Stimulated activated CD4-positive, alpha-beta T cell treated with anti-CD3 and anti-CD28 coated beads, Interleukin-1b, Interleukin-23, amount 100 ng/mL, for 4 hours (primary cell): ENCODE measurements at places on chromosomes 2 and 18.

- no peak for DNase-seq
These were observed 54.3 kb upstream of the SLC66A3 start for GRCh38 chr2:11100976-11101375.

GRCh38 chr2:204389120-204389519 lies 156.2 kb upstream of the PARD3B start:
- no peak for DNase-seq

DNA sequence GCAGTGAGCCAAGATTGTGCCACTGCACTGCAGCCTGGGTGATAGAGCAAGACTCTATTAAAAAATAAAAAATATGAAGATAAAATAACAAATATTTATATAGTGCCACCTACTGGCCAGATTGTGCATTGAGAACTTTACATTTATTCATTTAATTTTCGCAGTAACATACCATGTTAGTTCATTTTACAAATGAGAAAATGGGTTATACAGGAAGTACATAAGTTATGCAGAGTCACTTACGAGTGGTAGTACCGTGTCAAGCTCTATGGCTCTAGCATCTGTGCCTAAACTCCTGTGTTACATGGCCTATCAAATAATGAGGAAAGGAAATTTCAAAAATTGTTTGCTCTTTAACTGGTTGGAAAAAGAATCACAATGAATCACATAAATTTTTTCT lies 27.9 kb downstream of the RIF1 start:
- DNase-seq: no peak

GRCh38 chr2:225597911-225598310 lies 198.4 kb downstream of the NYAP2 start:
- DNase-seq: no peak

DNA sequence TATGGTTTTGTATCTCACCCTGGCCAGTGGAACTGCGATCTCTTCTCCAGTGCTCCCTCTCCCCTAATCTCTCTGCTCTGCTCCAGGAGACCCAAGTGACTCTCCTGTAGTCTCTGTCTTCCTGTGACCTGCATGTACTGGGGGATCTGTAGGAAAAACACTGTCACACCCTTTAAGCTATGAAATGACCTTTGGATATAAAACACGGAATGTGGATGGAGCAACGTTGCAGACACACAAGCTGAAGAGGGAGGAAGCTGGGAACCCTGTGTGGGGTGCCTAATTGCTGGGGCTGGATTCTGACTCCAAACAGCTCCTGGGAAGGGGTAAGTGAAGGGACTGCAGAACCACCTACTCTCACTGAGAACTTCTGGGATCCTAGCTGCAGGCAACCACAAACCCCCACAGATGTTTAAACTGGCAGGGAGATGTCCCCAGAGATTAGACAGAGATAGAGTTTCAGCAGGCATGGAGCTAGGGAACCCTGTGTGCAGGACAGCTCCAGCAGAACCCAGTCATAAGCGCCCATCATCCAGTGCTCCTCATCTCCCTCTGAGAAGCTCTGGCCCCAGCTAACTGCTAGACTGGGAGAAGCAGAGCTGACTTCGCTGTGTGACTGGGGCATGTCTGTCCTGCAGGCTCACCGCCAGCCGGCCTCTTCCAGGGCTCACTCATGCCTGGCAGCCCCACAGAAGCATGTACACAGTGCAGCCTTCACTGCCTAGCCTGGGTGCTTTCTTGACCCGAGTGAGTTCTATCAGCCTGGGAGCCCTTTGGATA lies 482.7 kb upstream of the SETBP1 start:
- DNase-seq: no peak

DNA sequence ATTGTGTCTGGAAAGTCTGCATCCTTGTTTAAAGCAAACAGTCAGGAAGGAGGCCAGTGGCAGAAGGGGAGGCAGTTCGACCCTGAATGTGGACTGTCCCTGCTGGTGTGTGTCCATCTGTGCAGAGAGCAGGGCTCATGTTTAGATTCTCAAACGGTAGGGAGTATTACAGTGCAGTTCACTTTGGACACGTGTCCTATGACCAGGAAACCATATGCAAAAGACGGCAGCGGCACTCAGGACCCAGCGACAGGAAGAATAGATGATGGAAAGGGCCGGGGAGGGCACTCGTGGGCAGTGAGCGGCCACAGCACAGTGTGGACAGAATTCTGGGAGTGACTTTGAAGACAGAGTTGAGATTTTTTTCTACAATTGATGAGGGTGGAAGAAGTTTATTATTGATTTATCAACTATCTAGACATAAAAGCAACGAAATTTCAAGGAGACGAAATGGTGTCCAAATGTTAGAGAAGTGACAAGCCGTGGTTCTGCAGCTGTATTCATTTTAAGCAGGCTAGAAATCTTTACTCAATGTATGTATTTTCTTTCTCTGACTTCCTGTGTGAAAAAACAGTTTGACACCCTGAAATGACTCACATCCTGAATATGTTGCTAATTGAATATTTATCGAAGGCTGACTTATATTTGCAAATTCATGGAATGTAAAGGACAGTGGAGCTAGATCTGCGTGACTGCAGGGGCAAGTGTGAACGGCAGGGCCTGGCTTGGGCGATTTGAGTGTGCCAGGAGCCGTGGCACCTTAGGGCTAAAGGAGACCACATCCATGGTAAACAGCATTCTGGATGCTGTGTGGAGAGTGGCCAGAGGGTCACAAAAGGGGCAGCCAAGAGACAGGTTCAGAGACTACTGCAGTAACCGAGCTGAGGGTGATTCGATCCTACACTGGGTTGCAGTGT lies 214.2 kb downstream of the PTGR3 start:
- DNase-seq: no peak

DNA sequence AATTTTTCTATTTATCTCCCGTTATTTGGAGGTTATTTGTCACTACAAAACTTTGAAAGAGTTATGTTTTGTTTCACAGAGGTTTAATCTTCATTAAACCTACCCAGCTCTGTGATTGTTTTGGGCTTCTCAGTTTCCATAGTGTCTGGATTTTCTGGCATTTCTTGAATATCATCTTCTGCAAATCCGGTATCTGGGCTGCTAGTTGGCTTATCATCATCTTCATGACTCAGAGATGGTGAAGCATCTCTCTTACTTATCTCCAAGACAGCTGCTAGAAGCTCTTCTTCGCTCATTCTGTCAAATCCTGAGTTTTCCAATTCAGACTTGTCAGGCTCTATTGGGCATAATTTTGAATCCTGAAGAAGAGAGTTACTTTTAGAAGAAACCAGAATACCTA lies 55.6 kb downstream of the VIL1 start:
- DNase-seq: no peak

- DNase-seq: no peak
These were observed 12.2 kb downstream of the RETSAT start for GRCh38 chr2:85342156-85342555.

DNA sequence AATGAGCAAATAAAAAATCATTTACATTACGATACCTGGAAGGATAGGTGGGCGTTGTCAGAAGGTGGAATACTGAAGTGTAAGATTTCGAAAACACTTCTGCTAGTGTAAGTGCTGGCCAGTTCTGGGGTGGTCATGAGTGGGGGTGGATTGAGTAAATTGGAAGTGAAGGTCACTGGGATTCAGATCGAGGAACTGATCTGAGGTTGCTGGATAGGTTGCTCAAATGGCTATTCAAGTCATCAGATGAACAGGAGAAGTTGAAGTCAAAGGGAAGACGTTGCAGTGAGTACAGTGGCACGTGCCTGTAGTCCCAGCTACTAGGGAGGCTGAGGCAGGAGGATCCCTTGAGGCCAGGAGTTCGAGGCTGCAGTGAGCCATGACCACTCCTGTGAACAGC lies 95.7 kb downstream of the MALT1 start:
- DNase-seq: no peak

- no peak for DNase-seq
These were observed 667 bp downstream of the SP9 start for GRCh38 chr2:174335254-174335987.

DNA sequence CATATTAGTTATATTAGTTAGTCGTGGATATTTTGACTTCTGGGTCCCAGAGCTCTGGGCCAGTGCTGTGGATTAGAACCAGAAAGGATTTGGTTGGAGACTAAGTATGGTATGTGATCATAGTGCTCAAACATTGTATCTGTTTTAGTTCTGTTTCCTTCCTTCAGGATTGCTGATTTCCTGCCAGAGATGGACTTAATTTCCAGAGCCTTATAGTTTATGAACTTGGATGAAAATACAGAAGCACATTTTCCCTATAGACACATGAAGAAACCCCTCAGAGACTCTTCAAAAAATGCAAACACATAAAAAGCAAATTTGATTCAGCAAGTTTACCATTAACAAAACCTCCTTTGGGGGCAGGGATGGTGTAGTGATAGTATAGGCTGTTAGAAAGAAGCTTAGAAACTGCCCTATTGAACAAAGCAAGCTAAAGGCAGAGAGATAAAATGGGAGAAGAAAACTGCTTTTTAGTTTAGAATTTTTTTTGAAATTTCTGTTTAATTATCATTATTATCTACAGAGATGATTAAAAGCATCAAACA lies 88.7 kb upstream of the EFEMP1 start:
- no peak for DNase-seq

DNA sequence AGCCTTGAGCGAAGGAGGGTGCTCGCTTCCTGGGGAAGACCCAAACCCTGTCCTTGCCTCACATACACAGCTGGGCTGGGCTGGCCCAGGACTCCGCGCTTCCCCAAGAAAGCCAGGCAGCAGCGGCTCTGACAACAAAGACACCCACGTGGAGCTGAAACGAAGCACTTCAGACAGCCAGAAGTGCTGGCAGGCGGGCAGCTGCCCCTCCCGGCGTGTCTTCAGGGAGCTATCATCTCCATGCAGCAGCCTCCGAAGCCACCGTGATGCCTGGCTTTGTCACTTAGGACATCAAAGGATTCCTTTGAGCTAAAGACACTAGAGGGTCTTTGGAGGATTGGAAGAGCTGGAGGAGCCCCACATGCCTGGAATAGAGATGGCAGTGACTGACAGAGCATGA lies 35.2 kb downstream of the C1QL2 start:
- no peak for DNase-seq

- no peak for DNase-seq
These were observed 28.1 kb upstream of the TMEM247 start for GRCh38 chr2:46451131-46451711.

DNA sequence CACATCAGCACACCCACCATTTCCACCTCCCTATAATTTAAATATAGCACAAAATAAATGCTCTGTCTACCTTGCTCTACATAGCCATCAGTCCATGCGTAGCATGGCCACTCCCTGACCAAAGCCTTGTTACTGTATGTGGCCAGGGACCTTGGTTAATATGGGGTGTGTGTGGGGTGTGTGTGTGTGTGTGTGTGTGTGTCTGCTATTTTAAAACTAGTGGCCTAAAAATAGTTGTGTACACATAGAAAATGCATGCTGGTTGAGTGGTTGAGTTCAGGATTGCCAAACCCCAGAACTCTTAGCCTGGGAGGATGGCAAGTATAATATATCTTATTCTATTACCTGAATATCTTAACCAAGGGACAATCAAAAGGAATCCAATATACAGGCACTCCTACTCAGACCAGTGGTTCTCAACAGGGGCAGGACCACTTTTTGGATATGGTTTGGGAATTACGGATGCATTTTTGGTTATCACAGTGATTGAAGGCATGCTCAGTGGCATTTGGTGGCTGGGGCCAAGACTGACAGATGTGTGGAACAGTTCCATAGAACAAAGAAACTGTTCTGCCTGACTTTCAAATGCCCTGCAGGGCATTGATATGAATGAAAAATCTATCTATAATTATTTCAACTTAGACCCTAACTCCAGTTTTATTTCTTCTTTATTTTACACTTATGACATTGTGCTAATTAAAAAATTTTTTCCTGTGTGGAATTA lies 72.3 kb upstream of the PSME4 start:
- DNase-seq: no peak

GRCh38 chr18:77101410-77102258 lies 30.9 kb downstream of the MBP start:
- DNase-seq: peak; percentile 37

DNA sequence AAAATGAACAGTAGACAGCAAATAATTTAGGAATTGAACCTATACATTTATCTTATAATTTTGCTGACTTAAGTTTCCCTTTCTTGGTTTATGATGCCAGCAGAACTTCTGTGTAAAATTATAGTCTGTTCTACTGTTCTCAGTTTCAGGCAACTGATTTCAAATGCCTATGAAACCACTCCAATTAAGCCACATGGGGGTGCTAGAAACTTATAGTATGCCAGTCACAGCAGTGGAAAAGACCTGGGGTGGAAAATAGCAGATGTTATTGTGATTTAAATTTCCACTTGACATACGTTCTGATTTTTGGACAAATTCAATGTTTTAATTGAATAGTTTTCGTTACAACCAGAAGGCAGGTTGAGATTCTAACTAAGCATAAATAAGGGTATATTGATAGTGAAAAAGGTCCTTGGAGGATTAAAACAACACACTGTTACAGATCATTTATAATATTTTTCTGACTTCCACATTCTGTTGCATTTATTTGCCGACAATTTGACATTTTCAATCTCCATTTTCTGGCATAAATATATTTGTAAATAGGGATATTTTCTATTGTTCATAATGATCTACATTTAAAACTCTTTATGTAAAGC lies 61.4 kb downstream of the CPS1 start:
- DNase-seq: no peak

DNA sequence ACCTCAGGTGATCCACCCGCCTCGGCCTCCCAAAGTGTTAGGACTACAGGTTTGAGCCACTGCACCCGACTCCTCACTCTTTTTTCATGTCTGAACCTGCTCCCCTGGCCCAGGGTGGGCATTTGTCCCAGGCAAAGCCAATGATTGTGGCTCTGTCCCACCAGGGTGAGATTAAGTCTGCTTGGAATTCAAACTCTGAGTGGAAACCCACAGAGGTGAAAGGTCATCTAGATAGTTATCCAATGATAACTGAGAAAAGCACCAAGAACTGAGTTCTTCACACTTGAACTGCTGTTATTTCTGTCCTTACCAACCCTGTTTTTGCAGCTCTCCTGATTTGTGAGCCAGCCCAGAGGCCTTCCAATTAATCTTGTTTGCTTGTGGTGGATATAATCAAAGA lies 62.4 kb upstream of the ACVR1 start:
- no peak for DNase-seq

GRCh38 chr2:120768112-120769048 lies 32.7 kb downstream of the GLI2 start:
- no peak for DNase-seq

DNA sequence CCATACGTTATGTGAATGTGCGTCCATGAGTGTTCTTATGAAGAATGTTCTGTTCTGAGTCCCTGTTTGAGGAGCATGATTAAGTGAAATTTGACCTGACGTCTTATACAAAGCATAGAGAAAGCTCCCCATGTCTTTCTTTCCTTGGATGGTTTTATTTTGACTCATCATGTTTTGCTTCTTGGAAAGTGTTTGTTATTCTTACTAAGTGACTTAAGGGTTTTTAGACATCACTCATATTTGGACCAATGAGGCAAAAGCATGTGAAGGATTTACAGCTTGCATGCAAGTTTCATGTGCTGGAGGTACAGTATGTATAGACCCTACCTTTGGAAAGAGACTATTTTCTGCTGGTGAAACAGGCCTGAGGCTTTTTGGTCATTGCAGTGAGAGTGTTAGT lies 33.5 kb upstream of the ZEB2 start:
- DNase-seq: no peak

- no peak for DNase-seq
These were observed 543.4 kb downstream of the IRS1 start for GRCh38 chr2:226256237-226256636.
